ENCODE measurements at places on chromosomes 2 and 18.
A peak's percentile ranks its signal among the peaks of the same experiment; 100 is the strongest.

DNA sequence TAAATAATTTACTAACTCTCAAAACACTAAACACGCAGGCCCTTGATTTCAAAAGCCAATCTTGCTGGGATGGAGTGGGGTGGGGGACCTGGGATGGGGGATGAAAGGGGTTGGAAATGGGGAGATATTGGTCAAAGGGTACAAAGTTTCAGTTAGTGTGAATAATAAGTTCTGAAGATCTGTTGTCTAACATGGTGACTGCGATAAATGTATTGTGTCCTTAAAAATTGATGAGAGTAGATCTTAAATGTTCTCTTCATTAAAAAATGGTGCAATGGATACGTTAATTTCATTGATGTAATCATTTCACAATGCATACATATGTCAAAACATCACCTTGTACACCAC, 505 bp upstream of the ACYP2 start:
- peak; percentile 8 for DNase-seq

- no peak for DNase-seq
Measured at GRCh38 chr18:75241705-75242104, 31.1 kb downstream of the TSHZ1 start.

DNA sequence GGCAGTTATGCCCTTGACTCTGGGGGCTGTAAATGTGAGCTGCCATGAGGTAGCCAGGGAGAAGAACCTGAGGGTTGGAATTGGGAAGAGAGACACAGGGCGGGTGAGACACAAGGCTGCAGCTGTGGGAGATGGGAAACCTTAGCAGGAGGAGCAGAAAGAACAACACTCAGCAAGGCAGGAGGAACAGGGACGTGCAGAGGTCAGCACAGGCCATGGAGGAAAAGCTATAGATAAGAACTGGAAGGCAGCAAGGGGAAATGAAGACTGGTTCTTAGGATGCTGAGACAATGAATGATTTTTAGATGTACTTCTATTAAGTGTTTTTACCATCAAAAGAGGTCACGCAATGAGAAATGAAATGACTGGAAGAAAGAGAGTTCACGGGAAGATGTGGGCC, 80.2 kb downstream of the USP40 start:
- DNase-seq = no peak

DNA sequence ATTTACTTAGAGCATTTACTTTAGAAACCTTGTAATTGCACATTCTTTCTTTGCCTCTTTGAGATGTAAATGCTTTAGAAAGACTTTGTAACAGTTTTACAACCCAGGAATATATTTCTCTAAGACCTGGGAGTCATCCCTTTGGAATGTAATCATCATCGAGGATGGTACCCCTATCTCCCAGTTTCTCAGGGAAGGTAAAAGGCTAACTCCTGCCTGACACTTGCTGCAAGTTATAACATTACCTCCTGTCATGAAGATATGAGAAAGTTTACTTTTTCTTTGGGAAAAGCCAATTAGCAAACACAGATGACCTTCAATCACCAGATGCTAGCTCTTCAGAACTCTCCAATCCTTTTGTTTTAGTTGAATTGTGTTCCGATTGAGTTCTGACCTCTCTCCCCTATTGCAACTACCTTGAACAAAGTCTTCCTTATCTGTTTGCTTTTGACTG, 420.3 kb upstream of the FSIP2 start:
- no peak for DNase-seq

GRCh38 chr2:200728630-200729029, 83.1 kb upstream of the BZW1 start:
- DNase-seq = peak; percentile 14

DNA sequence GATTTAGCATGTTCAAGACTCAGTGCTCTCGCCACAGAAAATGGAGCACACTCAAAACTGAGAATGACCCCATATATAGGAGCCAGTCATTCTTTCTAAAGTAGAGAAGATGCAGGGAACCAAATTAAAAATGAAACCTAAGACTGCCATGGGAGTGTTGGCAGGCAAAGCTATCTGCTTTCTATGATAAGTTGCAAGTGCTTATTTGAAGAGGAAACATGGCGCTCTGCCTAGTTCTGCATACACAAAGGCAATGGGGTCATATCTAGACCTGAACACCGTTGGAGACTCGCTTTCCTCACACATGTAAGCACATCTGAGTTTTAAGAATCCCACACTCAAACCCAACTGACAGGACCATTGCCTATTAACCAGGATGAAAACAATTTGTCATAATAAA, 292.5 kb downstream of the ALK start:
- DNase-seq = peak; percentile 26

DNA sequence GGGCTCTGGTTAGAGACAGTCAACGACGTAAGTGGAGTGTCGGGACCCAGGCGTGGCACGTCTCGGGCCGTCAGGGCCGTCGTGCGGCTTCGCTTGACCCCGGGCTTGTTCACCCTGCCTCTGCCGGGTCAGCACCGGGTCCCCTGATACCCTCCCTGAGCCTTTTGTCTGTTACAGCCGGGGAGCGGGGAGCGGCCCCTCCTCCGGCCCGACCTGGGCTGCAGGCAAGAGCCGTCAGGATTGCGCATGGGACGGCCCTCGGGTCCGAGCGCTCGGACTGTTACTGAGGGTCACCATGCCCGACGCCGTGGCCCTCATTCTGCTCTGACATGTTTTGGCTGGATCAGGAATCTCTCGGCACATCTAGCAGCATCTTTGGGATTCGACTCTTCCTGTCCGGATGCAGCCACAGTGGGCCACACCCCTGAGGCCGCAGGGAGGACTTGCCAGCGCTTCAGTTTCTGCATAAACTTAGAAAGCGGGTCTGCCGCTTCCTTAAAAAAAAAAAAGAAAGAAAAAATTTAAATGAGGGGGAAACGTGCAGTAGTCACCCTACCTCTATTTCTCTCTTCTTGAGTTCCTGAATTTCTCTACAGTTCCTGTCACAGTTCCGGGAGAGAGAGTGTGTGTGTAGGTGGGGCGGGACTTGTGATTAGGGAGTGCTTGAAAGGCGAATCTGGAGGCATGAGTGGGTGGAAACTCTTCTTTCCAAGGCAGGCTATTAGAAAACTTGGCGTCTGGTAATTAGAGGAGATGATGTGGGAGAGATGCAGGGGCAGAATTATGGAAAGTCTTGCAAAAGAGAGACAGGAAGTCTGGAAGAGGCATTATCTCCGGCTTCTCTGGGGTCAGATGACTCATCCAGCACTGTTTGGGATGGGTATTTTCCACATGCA, 909 bp downstream of the TMEM87B start:
- peak; percentile 60 for DNase-seq

- peak; percentile 32 for DNase-seq
Measured at GRCh38 chr2:181143790-181144300, 163.4 kb downstream of the UBE2E3 start.

GRCh38 chr2:174914853-174915760, 90.1 kb downstream of the CHN1 start:
- DNase-seq = peak; percentile 10

DNA sequence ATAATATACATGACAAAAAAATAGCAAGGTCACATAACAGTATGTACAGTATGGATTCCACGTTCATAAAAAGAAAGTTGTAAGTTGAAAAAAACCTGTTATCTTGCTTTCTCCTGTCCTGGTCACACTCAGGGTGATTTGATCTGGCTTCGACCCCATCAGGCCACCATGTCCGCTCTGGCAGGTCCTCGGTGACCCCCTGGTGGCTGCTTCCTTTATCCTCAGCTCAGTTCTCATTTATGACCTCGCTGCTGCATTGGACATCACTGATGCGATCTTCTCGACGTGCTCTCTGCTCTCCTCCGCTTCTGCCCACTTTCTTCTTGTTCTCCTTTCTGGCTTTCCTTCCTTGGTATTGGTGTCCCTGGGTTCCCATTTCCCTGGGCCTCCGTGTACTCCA, 29.7 kb downstream of the DGKD start:
- DNase-seq = peak; percentile 27

DNA sequence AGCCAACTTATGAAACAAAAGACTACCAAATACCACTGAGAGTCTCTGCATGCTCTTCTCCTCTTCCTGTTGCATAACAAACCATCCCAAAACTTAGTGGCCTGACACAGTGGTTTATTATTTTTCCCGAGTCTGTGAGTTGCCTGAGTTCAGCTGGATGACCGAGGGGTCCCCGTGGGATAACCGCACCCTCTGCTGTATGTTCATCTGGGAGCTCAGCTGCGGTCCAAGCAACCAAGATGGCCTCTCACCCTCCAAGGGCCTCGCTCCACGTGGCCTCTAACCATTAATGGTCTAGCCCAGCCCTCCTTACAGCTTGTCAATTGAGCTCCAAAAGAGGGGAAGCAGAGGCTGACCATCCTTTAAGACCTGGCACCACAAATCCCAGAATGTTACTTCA, 17.1 kb downstream of the ITM2C start:
- DNase-seq = no peak

GRCh38 chr18:56637711-56638231, 621 bp downstream of the TXNL1 start:
- DNase-seq = peak; percentile 66

- DNase-seq = no peak
Measured at GRCh38 chr18:49704334-49704733, 109.0 kb downstream of the ACAA2 start.

DNA sequence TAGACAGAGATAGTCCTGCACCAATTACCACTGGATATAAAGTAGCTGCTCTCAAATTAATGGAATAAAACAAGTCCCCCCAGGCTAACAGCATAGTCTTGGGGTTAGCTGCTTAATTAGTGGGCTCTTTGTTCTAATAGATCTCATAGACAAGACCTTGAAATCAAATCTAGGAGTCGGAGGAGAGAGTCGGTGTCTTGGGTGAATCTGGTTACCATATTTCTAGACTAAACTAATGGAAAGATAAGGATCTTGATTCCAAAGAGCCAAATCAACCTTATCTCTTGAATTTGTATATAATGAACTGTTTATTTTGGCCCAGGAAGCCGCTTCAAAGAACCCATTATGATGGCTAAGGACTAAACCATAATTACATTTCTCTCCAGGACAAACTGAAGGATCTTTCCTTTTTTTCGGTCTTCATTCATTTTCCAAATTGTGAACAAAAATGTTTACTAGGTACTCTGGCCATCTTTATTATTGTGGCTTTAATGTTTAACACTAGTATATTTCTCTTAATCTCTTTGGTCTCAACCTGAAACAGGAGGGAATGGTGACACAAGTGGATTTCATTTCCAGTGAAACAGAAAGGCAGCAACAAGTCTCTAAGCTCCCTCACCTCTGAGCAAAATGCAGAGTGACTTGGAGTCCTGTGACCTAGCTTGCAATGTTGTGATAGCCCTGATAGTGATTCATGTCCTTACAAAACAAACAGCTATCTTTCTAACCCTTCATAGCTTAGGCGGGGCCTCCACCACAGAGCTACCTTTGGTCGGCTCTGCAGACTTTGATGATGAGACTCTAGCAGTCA, 137.9 kb upstream of the PARD3B start:
- peak; percentile 4 for DNase-seq

GRCh38 chr2:69539549-69539908, 102.3 kb upstream of the NFU1 start:
- DNase-seq = no peak

GRCh38 chr2:112187046-112187715, 49.0 kb downstream of the FBLN7 start:
- no peak for DNase-seq

DNA sequence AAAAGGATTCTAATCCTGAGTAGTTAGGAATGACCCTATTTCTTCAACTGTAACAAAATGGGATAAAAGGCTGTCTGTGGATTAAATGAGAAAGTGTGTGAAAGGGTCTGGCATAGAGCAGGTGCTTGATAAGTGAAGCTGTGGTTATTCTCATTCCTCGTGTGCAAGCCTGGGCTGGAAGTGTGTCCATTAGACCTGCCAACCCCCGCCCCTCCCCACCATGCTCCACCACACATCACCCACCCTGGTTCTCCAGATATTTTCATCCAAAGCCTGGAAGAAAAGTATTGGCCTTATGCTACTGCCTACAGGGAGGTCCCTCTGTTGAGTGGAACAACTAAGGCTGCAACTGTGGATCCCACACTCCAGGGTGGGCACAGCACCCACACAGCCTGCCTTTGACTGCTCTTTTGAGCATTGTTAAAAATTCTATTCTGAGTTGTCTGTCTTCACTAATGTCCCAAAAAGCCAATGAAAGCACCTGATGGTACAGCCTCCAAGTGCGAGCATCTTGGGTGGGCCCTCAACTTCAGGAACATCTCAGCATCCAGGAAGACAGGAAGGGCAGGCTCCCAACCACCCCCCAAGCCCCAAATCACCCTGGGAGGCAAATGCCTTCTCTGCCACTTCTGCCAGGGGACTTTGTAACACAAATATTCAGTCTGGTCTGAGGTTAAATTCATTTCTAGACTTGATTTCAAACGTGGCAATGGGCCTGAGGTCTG, 102.8 kb upstream of the PPP1CB start:
- no peak for DNase-seq

DNA sequence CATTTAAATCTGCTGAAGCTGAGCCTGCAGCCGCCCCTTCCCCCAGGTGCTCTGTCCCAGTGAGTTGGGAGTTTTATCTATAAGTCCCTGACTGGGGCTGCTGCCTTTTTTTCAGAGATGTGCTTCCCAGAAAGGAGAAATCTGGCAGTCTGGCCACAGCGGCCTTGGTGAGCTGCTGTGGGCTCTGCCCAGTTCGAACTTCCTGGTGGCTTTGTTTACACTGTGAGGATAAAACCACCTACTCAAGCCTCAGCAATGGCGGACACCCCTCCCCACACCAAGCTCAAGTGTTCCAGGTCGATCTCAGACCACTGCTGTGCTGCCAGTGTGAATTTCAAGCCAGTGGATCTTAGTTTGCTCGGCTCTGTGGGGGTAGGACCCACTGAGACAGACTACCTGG, 97.3 kb downstream of the ACAA2 start:
- no peak for DNase-seq

GRCh38 chr2:231063347-231063746, 6.7 kb downstream of the PSMD1 start:
- DNase-seq = no peak

DNA sequence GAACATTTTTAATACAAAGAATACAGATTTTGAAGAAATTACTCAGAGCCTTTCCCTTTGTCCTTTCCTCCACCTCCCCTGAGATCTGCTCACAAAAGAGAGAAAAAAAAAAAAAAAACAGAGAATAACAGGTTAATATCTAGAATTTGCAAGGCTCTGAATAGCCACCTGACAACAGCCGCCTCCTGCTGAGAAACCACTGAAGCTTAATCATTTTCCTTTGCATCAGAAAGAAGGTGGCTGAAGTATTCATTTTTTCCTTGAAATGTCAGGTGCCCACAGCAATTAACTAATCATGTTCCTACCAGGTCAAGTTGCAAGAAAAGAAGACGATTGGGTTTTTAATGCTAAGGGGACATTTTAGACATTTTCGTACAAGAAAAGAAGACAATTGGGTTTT, 21.2 kb downstream of the CNTNAP5 start:
- DNase-seq = no peak

DNA sequence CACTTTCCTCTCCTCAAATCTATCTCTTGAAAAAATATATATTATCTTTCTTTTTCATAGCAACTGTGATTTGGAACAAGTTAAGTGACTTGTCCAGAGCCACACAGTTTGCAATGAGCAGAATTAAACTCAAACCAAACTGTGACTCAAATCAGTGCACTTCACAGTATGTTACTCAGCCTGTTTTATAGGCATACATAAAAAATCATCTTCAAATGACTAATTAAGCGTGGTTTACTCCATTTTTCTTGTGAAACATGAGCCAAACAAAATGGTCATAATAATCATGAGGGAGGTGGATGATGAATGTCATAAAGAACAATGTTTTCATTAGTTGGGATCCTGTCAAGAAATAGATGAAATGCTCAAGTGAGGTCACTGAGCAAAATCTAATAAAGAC, 6.1 kb upstream of the CCDC178 start:
- DNase-seq = no peak

Data from stomach (tissue), 19 donors.